ENCODE measurements at places on chromosomes 12 and 14.

DNA sequence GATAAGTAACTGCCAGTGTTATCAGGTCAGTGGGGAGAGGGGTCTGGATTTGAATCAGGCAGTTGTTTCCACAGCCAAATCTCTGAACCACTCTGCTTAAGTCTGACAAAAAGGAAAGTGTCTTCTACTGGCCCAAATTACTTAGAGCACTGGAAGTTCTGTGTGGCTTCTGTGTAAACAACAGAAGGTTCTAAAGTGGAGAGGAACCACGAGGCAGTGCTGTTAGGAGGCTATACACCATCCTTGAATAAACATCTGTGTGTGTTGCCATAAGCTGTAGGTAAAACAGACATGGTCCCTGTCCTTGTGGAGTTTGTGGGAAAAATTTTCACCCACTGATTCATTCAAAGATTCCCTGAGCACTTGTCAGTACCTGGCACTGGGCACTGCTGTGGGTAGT is 50.0 kb downstream of the GALNT4 start:
- no peak for DNase-seq

DNA sequence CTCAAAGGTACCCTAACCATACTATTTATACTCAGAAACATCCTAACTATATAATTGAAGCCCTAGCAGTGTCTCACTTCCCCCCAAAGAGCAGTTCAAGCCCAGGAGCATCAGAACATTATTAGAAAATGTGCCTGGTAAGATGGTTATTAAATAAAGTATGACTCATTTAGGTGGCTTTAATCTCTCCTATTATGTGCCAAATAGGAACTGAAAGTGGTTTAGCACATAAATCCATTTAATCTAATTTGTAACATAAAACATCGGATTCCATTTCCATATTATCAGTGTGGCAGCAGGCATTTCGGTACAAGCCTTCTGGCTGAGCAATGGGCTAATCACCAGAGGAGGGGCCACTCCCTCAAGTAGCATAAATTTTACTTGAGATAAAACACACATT is 395.2 kb upstream of the TMTC1 start:
- no peak for DNase-seq

DNA sequence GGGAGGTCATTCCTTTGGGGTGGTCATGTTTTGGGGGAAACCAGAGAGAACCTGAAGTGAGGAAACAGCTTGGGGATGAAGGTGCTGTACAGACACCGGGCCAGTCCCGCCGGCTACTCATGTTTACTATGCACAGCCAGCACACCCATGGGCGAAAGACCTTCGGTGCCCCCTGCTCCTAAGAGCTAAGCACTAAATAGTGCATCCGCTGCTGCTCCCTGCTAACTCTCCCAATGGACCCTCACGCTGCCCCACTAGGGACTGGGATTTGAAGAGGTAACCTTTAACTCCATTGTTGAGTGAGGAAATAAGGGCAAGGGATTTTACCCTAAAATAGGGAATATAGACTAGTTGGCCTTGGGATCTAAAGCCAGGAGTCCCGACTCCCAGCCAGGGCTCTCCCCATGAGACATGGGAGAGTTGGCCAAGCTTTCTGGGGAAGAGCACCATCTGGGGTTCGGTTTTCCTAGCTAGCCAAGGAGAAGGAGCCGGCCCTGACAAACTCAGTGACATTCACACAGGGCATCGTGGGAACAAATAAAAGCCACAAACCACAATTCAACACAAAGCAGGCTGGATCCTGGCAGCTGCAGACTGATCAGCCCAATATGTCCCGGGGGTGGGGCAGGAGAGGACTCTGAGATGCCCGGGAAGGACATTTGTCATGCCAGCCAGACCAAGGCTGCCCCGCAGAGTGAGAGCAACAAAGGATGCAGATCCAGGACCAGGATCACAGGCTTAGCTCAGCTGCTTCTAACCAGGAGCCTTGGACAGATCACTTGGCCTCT is 91.7 kb downstream of the SINHCAF start:
- DNase-seq: no peak

GRCh38 chr12:25840678-25841465 is 117.6 kb upstream of the RASSF8 start:
- DNase-seq: no peak

DNA sequence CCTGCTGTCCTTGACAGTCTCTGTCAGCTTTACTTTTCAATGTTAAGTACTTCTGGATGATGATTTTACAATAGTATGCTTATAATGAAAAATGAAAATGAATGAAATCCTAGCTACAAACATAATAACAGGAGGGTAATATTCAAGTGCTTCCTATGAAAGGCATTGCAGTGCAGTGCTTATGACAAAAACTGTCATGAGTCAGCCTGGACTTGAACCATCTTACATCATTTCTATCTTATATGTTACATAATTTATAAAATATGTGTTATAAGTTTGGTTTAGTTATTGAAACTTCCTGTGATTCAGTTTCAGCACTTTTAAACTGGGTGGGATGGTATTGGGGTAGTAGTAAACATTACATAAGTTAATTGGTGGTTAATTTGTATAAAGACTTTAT is 451.7 kb downstream of the TMEM117 start:
- DNase-seq: no peak

- no peak for DNase-seq
These were observed 31.3 kb downstream of the MIA2 start for GRCh38 chr14:39265033-39265432.

DNA sequence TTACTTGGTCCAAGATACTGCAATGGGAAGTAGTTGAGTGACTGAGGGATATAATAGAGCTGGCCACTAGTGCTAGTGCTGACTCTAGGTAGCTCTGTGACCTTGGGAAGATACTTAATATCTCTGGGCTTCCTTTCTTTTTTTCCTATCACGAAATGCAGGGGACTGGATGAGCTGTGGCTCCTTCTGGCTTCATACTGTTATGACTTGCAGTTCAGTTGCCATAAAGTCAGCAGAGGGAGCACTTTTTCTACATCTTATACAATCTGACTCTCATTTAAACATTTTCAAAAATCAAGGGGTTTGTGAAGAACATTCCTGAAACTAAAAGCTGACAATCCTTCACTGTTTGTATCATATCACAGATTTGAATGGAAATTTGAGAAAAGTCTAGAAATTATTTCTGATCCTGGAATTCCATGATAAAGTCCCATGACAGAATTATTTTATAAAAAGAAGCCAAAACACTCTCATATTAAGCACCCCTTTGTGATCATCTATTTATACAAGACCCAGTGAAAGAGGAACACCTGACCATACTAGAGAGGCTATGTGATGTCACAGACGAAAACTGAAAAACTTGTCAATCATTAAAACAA is 5.3 kb downstream of the BHLHE41 start:
- DNase-seq: no peak

DNA sequence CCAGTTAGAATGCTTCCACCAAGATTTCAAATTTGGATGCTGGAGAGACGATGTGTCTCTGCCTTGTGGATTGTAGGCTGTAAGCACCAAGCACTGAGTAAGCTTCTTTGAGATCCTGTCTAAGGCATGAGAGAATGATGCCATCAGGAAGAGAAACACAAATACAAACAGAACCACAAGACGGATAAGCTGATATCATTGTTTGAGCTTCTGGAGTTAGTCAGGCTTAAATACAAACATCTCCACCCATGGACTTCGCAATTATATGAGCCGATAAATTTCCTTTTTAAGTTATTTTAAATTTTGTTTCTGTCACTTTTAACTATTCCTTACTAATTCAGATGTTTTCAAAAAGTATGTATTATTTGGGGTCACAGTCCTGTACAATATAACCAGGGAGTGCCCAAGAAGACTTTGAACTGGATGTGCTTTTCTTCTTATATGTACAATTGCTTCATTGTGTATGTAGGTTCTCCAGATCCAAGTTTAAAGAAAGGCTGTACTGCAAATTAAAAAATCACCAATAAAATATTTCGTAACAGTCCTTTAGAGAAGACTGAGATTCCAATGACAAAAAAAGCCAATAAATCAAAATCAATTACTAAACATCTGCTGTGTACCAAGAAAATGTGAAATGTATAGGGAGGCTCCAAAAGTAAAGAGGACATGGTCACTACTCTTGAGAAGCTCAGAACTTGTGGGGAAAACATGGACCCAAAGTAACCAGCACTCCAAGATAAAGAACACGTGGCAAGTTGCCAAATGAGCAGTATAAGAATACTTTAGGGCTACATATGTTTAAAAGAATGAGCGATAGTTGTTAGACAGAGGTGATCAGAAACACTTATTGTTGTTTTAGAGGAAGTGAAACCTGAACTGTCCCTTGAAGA is 274.1 kb downstream of the ADAMTS20 start:
- no peak for DNase-seq

DNA sequence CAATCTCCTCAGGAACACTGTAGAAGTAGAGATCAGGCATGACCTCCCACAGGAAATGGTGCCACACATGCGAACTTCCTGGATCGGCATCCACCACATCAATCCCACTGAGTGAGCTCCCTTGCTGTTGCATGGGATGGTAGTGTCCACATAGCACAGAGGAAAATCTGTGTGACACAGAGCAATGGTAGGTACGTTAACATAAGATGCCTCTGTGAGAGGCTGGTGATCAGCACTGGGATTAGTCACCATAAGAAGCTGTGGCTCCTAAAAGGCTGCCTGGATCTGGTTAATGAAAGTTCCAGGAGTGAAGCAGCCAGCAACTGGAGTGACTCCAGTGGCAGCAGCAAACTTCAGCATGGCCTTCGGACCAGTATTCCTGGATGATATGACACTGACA is 21.8 kb downstream of the WDHD1 start:
- DNase-seq: no peak

DNA sequence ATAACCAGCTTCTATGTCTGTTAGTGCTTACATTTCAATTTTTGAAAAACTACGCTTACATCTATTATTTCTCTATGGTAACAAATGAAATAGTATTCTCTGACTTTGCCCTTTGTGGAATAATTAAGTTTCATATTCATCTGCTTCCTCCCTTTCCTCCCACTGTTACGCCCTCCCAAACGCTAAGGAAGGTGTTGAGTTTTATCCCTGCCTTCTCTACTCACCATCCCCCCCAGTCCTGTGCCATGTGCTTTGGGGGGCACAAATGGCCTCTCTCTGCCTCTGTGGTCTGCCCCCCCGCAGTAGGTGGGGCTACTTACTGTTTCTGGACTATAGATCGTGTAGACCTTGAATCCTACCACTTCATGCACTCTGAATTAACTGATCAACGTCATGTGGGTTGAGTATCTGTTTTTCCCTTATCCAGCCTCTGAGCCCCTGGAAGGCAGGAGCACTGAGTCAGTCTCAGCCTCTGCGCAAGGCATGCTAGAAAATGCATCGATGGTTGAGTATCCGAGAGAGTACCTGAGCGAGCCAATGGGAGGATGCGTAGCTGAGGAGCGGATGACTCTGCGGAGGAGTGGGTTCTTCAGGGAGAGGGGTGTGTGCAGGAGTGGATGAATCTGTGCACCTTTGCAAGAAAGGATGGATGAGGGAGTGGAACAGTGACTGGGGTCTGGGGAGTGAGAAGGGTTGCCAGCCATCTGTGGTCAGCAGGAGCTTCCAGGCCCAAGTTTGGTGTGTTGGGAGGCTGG is 114.5 kb upstream of the RTL1 start:
- DNase-seq: no peak

DNA sequence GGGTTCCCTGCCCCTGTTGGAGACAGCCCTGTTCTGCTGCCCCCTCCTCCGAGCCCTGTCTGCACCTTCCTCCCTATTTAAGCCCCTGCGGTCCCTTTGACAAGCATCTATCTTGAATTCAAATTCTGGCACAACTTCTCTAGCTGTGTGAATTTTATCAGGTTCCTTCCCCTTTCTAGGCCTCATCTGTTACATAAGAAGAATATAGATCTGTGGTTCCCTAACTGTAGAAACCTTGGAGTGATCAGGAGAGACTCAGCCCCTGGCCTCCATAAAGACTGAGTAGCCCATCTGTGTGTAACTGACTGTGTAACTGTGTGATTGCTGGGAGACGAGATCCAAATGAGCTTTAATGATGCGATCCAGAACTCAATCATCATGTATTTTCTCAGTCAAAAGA is 13.0 kb upstream of the RACGAP1 start:
- DNase-seq: no peak

DNA sequence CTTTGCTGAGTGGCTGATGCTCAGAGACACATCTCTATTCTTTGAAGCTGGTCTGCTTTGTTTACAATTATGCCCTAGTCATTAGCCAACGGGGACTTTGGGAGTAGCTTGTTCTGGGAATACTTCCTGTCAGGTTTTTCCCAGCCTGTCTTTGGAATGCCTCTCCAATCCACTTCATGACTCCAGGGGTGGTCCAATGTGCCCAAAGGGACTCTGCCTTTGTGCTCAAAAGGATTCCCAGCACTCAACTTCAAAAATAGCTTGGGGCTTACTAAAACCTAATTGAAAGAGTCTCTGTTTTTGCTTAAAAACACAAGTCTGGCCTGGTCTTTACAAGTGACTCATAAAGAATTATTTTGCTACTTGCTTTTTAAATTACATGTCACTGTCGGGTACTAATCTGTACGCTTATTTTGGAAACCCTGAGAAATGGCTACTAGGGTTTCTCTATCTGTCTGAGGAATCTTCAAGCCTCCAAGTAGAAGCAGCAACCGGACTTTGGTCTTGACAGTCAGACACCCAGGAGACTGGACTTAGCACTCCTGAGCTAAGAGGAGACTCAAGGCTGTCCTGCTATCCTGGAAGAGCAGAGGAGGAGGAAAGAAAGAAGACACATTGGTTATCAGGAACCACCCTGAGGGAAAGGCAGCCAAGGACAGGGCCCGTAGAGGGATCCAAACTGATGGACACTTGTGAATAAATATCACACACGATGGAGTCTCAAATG is 20.7 kb downstream of the PHLDA1 start:
- DNase-seq: no peak

GRCh38 chr12:48377646-48378045 is 26.9 kb upstream of the ZNF641 start:
- DNase-seq: no peak

GRCh38 chr12:104903648-104904423 is 54.3 kb downstream of the SLC41A2 start:
- DNase-seq: no peak

DNA sequence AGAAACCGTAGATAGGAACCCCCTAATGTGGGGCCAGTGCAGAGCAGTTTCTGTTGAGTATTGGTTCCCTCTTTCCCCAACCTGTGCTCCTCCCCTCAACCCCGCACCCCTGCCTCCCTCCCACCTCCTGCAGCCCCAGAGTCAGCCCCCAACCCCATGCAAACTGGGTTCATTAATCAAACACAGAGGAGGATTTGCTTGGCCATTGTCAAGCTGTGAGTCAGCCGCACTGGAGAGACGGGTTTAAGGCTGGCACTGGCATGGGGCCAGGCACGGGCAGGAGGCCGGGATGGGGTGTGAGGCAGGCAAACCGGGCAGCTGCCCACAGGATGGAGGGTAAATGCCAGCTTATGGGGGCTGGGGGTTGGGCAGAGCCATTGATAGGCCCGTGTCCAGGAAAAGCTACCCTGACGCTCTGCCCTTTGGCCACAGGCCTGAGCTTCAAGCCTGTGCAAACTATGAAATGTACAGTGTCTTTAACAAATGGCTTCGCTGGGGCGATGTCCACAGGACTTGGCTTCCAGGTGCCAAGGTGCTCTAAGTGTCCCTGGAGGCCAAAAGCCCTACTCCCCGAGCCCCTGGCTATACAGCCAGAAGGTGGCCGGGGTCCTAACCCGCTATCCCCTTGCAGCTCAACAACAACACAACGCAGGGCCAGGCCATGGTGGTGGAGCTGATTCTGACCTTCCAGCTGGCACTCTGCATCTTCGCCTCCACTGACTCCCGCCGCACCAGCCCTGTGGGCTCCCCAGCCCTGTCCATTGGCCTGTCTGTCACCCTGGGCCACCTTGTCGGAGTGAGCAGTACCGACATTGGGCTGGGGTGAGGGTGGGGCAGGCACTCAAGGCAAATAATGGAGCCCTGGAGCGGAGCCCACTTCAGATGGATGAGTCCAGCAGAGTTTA is 1.4 kb downstream of the AQP5 start:
- DNase-seq: no peak
